ENCODE measurements at places on chromosomes 12 and 14. TPM values are rescaled to one million over a fixed set of nuclear protein-coding genes. Genes with fewer than 3 reads are reported as not detected.

Gene LALBA
- not detected for total RNA-seq

Gene MYO1A
- 0.64 TPM for total RNA-seq

Gene METTL1
- 34.8 TPM for total RNA-seq

Gene DNAI7
- not detected for total RNA-seq

All from T-helper 2 cell treated with Interferon-gamma antibody and Interleukin-4, amounts not matched to agents 100 ng/mL and 5 ng/mL, for 36 hours (primary cell).